ENCODE measurements at places on chromosomes 13 and 19. TPM values are rescaled to one million over a fixed set of nuclear protein-coding genes. Genes with fewer than 3 reads are reported as not detected.

GRCh38 chr19:5635427-5635826 lies 12.5 kb downstream of the SAFB start:
- DNase-seq, result no peak

DNA sequence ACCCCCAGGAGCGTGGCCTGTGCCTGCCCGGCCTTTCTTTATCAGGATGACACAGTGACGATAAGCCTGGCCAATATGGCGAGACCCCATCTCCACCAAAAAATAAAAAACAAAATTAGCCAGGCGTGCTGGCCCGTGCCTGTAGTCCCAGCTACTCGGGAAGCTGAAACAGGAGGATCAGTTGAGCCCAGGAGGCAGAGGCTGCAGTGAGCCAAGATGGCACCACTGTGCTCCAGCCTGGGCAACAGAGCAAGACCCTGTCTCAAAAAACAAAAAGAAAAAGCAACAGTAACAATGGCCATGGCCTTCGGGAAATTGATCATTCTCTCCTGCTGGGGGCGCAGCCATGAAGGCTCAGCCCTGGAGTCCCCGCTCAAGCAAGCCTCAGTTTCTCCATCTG lies 11.1 kb downstream of the PEX11G start:
- no peak for DNase-seq

DNA sequence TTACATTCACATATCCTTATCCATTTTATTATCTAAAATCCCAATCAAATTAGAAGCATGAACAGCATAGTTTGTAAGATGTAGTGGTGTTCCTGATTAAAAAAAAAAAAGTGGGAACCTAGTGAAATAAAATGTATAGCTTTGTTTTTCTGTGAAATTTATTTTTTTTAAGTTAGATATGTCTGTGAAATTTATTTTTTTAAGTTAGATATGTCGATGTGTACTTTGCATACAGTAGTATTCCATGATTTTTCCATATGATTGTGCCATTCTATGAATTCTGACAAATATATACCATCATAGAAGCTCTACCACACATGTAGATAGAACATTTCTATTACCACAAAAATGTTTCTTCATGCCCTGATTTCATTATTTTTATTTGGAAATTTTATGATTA lies 6.0 kb upstream of the MAB21L1 start:
- no peak for DNase-seq

GRCh38 chr19:48487544-48487943 lies 18.4 kb downstream of the CYTH2 start:
- no peak for DNase-seq

GRCh38 chr13:91878491-91878890 lies 480.1 kb downstream of the GPC5 start:
- DNase-seq, result no peak

- DNase-seq, result no peak
Measured at GRCh38 chr13:81140675-81141074, 799.7 kb upstream of the SPRY2 start.

DNA sequence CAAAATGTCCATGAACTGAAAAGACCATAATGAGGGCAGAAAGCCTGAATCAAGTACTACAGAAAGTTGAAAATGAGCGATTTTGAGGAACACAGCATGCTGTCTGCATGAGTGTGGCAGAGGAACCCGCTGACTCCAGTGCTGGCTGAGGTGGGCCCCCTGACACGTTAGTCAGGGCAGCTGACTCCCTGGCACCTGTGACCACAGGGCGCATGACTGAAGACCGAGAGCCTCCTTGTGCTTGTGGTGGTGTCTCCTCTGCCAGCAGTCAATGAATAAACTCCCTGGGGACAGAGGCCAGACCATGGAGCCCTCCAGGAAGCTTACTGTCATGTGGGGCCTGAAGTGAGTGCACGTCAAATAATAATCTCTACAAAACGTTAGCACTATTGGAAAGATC lies 38.4 kb upstream of the VSTM2B start:
- no peak for DNase-seq

DNA sequence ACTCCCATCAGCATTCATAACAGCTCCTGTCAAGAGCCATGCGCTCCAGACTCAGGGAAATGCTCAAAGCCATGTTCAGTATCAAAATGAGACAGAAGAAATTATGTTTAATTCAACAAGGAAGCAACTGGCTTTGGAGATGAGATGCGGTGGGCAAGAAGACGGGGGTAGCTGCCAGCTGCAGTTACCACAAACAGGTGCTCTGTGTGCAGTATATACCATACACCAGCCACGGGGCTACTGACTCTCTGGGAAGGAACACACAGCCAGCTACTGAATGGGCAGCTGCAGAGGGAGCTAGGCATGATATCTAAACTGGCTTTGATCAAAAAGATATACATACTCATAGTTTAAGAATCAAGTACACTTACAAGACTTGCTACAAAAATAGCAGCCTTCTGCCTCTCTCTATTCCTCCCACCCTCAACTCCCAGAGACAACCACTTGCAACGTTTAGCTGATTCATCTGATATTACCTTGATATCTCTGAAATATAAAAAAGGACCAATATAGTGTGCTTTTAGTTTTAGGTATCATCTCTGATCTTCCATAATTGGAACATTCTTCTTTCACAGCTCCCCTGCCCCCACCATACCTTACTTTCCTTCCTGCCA lies 593.0 kb downstream of the UQCRFS1 start:
- DNase-seq, result no peak

RFPL4A gene
- total RNA-seq, result not detected

PTPRH gene
- total RNA-seq, result 0.41 TPM
